ENCODE measurements at places on chromosomes 16 and 17.

- no peak for DNase-seq
Measured at GRCh38 chr16:12089492-12090150, 113.1 kb downstream of the SNX29 start.

DNA sequence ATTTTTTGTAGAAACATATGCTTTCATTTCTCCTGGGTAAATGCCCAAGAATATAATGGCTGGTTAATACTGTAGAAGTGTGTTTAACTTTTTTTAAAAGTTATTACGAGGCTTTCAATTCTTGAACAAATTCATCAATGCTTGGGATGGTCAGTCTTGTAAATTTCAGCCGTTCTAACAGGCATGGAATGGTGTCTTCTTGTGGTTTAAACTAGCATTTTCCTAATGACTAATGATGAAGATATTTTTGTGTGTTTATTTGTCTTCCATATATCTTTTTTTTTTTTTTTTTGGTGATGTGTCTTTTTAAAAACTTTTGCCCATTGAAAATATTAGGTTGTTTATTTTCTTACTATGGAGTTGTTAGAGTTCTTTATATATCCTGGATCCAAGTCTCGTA, 67.1 kb downstream of the MGAT5B start:
- DNase-seq, result no peak

DNA sequence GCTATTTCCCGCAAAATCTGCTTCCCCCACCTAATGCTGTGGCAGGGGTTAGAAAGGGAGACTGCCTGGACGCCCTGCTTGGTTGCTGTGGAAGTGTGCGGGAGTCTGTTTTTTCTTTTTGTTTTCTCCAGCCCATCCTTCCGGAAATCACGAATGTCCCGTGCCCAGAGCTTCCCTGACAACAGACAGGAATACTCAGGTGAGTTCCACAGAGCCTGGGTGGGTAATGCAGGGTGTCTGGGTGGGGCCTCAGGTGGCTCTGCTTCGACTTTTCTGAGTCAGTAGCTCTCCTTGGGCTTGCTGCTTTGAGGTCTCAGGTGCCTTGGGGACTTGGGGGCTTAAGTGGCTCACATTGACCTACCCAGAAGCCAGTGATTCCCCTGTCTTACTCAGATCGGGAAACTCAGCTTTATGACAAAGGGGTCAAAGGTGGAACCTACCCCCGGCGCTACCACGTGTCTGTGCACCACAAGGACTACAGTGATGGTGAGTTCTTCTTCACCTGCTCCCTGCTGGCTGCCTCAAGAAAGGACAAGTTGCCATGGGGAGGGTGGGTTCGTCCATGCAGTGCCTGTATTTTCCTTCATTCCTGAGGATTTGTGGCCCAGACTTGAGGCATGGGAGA, 11.4 kb downstream of the LIMD2 start:
- DNase-seq, result no peak

DNA sequence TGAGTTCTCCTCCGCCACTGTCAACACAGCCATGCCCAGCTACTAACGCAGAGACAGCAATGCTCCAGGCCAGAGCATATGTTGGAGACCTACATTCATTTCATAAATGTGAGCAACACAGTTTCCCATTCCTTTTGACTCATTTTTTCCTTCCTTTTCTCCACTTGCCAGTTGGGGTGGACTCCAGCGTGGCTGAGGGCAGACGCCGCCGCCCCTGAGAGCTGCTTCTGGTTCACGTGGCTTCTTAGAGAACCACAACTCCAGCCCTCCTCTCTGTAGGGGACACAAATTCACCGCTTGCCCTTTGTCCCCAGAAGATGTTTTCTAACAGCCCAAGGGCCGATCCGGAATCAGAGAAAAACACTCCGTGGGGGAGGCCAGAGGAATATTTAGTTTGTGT, 45.8 kb upstream of the ZCCHC14 start:
- no peak for DNase-seq

DNA sequence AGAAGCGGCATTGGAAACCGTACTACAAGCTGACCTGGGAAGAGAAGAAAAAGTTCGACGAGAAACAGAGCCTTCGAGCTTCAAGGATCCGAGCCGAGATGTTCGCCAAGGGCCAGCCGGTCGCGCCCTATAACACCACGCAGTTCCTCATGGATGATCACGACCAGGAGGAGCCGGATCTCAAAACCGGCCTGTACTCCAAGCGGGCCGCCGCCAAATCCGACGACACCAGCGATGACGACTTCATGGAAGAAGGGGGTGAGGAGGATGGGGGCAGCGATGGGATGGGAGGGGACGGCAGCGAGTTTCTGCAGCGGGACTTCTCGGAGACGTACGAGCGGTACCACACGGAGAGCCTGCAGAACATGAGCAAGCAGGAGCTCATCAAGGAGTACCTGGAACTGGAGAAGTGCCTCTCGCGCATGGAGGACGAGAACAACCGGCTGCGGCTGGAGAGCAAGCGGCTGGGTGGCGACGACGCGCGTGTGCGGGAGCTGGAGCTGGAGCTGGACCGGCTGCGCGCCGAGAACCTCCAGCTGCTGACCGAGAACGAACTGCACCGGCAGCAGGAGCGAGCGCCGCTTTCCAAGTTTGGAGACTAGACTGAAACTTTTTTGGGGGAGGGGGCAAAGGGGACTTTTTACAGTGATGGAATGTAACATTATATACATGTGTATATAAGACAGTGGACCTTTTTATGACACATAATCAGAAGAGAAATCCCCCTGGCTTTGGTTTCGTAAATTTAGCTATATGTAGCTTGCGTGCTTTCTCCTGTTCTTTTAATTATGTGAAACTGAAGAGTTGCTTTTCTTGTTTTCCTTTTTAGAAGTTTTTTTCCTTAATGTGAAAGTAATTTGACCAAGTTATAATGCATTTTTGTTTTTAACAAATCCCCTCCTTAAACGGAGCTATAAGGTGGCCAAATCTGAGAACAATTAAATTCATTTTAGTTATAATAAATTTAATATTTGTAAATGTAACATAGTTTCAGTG, 1.7 kb downstream of the HEXIM1 start:
- DNase-seq, result no peak

GRCh38 chr16:11201498-11202259, 54.3 kb downstream of the SOCS1 start:
- DNase-seq, result no peak

GRCh38 chr17:30579610-30580315, 102.6 kb downstream of the GOSR1 start:
- no peak for DNase-seq

- no peak for DNase-seq
Measured at GRCh38 chr17:50934161-50934560, 68.0 kb upstream of the TOB1 start.

DNA sequence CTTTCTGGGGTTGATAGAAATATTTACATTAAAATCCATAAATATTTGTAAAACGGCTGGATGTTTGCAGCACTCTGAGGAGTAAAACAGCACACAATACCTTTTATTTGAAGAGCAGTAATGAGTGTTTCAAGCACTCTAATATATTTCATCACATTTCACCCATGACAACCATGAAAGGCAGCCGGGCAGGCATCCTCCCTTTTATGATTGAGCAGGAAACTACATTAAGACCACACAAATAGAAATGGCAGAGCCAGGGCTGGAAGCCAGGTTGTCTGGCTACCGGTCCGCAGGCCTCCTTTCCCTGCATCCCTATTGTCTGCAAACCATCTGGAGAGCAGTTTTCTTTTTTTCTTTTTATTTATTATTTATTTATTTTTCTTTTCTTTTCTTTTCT, 23.1 kb upstream of the GPRC5C start:
- DNase-seq, result no peak

DNA sequence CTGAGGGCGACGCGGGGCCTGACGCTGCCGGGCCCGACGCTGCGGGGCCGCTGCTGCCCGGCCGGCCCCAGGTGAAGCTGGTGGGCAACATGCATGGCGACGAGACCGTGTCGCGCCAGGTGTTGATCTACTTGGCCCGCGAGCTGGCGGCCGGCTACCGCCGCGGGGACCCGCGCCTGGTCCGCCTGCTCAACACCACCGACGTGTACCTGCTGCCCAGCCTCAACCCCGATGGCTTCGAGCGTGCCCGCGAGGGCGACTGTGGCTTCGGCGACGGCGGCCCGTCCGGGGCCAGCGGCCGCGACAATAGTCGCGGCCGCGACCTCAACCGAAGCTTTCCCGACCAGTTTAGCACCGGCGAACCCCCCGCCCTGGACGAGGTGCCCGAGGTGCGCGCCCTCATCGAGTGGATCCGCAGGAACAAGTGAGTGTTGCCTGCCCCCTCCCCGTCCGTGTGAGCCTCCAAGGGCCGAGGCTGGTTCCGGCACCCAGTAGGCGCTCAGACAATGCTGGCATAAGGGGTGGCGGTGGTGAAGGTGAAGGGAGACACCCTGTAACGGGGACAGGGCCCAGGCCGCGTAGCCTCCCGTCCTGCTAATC, 676 bp downstream of the CPD start:
- no peak for DNase-seq

GRCh38 chr16:85327731-85328675, 215.7 kb upstream of the CIBAR2 start:
- DNase-seq, result no peak

DNA sequence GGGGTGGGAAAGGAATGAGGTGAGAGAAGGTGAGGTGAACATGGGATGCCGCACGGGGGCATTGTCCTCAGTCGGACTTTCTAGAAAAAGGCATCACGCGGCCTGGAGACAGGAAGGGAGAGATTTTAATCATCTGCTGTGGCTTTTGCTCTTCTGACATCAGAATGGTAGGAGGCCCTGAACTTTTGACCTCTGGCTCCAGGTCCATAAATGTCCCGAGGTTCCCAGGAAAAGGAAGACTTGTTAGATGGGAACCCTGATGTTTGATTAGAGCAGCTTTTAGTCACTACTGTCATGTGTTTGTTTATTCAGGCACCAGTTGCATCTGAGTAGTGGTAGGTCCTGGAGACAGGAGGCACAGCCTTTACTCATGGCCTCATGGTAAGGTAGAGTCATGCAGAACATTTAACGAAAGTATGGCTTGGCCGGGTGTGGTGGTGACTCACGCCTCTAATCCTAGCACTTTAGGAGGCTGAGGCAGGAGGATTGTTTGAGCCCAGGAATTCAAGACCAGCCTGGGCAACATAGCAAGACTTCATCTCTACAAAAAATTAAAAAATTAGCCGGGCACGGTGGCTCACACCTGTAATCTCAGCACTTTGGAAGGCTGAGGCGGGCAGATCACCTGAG, 203.1 kb downstream of the MSI2 start:
- DNase-seq, result no peak

- no peak for DNase-seq
Measured at GRCh38 chr17:82915757-82916027, 75.9 kb upstream of the ZNF750 start.
